WTC11 (cell line): ENCODE measurements at places on chromosomes 12 and 14.

DNA sequence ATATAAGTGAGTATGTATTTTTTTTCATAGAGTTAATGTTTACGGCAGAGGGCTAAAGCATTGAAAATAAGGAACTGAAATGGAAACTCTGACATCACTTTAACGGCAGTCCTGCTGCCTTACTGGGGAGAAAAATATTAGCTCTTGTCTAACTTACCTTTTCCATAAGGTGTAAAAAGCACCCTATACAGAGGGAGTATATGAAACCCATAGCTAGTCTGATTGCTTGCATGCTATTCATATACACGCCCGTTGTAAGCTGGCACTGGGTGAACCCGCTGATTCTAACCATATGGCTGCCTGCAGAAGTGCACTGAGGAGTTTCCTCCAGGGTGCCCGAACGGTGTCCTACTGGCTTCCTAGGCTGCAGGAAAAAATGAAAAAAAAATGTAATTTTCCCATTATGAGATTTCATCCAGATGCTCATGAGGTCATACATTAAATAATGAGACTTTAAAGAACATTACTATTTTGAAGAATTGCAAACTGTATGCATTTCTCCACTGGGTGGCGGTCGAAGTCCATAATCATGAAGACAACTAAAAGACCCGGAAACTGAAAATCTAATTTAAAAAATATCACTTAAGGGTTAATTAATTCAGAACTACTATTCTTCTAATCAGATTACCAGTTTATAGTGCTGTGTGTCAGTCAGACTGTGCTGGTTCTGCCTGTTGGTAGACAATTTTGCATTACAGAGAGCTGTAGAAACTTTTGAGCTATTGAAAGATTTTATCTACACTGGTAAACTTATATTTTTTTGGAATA lies 144.7 kb downstream of the ALX1 start:
- peak; percentile 28 for DNase-seq

- no peak for DNase-seq
Observed at GRCh38 chr12:19410629-19411185, 28.6 kb upstream of the AEBP2 start.

DNA sequence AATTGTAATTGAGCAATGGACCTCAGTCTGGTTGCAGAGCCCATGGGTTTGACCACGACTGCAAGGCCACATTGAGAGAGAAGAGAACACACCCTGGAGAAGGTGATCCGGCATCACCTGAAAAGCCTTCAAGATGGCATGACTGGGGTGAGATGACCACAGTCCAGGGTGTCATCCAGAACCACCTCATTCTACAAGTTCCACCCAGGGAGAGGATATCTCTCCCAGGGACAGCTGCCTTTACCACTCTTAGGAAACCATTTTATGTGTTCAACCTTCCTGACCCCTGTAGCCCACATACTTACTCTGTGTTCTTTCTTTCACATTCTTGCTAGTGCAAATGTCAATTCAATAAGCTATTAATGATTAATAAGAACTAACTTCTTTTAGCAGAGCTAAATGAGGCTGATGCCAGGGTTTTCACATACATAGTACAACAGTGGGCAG lies 43.4 kb upstream of the CPM start:
- no peak for DNase-seq

DNA sequence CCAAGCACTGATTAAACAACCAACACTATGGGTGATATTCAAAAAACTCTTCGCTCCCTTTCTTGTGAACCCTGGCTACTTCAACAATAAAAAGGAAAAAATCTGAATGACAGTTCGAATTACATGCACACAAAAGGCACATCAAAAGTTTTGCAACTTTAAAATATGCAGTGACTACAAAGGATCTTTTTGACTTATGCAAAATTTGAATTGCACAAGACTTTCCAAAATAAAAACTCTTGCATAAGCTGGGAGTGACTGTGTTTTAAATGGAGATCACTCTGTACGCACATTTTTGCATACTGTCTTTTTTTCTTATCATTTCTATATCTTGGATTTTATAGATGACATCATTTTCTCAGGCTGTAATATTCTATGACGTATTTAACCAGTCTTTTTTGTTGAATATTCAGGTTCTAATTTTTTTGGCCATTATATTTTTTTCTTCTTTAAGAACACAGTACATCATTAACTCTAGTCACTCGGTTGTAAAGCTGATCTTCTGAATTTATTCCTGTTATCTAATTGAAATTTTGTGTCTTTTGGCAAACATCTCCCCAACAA lies 667.6 kb upstream of the TBX3 start:
- DNase-seq: no peak

GRCh38 chr12:62435303-62436163 lies 31.1 kb upstream of the MON2 start:
- DNase-seq: peak; percentile 70

- no peak for DNase-seq
Observed at GRCh38 chr12:29241821-29242591, 92.9 kb downstream of the FAR2 start.

- DNase-seq: no peak
Observed at GRCh38 chr12:130839770-130840404, 837 bp upstream of the STX2 start.

GRCh38 chr14:63182968-63183367 lies 21.3 kb upstream of the RHOJ start:
- DNase-seq: no peak

DNA sequence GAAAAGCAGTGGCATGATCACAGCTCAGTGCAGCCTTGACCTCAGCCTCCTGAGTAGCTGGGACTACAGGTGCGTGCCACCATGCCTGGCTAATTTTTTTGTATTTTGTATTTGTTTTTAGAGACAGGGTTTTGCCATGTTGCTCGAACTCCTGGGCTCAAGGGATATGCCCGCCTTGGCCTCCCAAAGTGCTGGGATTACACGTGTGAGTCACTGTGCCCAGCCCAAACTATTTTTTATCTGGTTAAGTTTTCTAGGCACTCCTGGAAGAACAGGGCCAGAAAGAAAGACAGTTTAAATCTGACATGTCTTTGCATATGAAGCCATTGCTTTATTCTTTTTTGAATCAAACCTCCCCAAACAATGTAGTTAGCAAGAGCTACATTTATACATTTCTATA lies 27.5 kb upstream of the PTGR2 start:
- no peak for DNase-seq

- no peak for DNase-seq
Observed at GRCh38 chr14:74616507-74616906, 4.5 kb upstream of the LTBP2 start.

GRCh38 chr14:23653051-23653450 lies 16.9 kb downstream of the DHRS2 start:
- DNase-seq: no peak
